Epithelial cell of proximal tubule (primary cell): ENCODE measurements at places on chromosomes 12 and 14.

DNA sequence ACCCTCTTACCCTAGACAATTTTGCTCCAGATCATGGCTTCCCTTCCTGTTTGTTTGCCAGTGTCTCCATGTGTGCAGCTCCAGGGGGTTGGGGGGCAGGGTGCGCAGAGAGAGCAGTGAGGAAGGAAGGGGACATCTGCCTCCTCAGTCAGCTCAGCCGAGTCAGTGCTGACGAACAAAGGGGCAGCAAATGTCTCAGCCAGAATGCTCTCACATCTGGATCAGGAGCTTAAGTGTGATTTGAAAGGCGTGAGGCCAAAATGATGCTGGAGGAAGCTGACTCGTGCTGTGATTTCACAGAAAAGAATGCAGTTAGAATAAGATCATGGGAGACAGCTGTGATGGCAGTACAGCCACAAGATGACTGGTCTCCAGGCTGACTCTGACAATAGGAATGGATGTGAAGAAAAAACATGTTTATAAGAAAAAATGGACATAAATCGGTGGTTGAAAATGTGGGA lies 27.1 kb upstream of the CDK17 start:
- DNase-seq, result peak; percentile 98

- DNase-seq, result no peak
Measured at GRCh38 chr14:77709412-77709811, 1.5 kb downstream of the SLIRP start.

- DNase-seq, result no peak
Measured at GRCh38 chr14:89324501-89325298, 92.3 kb downstream of the FOXN3 start.

DNA sequence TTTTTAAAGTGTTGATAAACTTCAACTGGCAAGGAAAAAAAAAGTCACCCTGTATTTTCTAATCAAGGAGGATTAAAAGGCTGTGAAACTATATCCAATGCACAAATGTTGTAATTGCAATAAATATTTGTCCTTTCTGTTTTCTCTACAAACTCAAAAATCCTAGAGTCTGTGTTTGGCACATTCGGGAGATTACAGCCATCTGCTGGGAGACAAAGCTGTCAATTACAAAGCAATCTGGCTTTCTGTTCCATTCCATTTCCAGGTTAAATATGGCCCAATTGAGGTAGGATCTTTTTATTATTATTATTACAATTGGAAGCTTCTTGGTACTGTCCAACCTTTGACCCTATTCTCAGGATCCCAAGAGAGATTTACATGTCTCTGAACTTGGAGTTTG lies 295.9 kb downstream of the DIO2 start:
- no peak for DNase-seq

DNA sequence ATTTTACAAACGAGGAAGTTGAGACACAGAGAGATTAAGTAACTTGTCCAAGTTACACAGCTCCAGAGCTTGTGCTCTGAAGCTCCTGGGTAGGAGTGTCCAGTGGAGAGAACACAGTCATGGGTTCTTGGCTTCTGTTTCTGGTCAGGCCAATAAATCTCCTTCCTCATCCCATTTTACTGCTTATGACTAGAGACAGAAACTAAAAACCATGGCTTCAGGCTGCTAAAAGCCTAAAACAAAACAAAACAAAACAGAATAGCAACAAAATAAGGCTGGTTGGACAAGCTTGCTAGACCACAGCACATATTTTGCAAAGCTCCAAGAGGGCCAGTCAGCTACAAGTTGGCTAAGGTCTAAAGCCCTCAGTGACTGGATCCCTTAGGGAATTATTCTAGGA lies 49.8 kb downstream of the PTGER2 start:
- no peak for DNase-seq

GRCh38 chr14:90562652-90563051 lies 165.8 kb downstream of the CALM1 start:
- DNase-seq, result no peak

GRCh38 chr14:78683206-78683605 lies 513.0 kb downstream of the NRXN3 start:
- peak; percentile 26 for DNase-seq

DNA sequence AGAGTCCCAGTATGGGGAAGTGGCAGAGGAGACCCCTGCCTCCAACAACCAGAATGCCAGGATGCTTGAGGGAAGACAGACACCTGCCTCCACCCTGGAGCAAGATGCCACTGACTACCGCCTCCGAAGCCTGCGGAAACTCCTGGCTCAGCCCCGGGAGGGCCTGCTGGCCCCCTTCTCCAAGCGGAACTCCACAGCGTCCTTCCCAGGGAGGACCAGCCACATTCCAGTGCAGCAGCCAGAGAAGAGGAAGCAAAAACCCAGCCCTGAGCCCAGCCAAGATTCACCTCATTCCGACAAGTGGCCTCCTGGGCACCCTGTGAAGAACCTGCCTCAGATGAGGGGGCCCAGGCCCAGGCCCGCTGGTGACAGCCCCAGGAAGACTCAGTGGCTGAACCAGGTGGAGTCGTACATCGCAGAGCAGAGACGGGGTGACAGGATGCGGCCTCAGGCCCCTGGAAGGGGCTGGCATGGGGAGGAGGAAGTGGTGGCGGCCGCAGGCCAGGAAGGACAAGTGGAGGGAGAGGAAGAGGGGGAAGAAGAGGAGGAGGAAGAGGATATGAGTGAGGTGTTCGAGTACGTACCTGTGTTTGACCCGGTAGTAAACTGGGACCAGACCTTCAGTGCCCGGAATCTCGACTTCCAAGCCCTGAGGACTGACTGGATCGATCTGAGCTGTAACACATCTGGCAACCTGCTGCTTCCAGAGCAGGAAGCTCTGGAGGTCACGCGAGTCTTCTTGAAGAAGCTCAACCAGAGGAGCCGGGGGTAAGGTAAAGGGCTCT lies 93.7 kb downstream of the B4GALNT3 start:
- no peak for DNase-seq

DNA sequence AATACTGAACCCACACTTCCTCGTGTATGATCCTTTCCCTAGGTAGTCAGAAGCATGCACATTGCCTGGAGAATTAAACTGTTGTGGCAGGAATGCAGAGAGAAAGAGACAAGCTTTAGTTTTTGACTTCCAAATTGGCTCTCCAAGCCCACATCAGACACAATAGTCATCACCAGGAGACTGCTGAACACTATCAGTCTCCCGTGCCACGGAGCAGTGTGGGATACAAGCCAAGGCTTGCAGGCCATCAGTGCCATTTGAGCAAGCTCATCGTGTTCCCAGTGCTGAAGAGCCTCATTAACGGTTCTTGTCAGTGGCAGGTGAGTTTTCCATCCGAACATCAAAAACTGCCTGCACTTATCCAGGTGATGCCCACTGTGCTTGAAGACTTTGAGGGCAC lies 410.8 kb downstream of the NAV3 start:
- DNase-seq, result no peak

DNA sequence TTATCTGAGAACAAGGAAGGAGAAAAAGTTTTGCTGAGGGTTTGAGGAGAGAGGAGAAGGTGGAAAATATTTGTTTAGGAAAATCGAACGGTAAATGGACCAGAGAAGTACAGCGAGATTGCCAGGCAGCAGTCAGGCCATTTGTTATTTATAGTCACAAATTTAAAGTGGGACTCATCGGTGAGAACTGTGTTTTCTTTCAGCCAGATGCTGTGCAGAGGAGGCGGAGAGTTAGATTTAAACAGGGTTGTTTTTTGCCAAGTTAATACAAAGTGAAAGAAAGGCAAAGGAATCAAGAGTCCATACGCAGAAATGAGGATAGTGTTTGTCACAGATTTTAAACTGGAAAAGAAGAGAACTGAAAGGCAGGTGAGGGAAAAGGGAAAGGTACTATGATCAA lies 200.6 kb upstream of the CNOT2 start:
- DNase-seq, result no peak

- DNase-seq, result no peak
Measured at GRCh38 chr12:54173066-54173726, 15.6 kb downstream of the SMUG1 start.

DNA sequence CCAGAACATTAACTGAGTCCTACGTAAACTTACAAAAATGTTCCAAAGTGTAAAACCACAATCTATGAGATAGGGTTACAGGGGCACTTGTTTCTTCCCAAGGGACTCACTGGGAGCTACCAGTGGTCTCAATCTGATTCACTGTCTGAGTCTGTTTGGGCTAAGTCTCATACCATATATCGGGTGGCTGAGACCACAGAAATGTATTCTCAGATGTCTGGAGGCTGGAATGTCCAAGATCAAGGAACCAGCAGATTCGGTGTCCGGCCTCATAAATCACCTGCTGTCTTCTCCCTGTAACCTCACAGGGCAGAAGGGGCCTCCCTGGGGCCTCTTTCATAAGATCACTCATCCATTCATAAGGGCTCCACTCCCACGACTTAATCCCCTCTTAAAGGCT lies 616.3 kb upstream of the TMEM132C start:
- DNase-seq, result no peak

DNA sequence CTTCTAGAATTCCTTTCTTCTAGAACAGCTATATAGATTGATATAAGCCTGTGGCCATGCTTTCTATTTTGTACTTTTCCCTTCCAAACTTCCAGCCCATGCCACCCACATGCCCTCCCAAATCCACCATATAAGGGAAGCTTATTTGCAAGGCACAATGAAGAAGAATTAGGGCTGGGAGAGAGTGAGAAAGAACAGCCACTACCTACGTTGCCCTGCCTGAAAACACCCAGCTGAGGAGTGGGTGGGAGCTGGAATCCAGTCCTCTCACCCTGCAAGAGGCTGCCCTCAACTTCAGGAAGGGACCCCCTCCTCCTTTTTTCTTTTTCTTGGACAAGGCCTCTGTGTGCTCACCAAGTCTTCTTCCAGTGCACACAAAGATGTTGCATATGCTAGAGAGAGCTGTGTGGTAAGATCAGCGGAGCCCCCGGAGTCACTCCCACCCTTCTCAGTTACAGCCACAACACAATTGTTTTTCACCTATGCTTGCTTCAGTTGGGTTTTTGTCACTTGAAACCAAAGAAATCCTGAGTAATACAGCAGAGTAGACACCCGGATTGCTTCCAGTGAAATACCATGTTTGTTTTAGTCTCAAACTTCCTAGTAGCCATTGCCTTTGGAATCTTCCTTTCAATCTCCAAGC lies 38.8 kb downstream of the CDKL1 start:
- no peak for DNase-seq

- DNase-seq, result no peak
Measured at GRCh38 chr12:15575671-15576541, 213.3 kb downstream of the EPS8 start.
